H54 (cell line): ENCODE measurements at places on chromosomes 13 and 19.

DNA sequence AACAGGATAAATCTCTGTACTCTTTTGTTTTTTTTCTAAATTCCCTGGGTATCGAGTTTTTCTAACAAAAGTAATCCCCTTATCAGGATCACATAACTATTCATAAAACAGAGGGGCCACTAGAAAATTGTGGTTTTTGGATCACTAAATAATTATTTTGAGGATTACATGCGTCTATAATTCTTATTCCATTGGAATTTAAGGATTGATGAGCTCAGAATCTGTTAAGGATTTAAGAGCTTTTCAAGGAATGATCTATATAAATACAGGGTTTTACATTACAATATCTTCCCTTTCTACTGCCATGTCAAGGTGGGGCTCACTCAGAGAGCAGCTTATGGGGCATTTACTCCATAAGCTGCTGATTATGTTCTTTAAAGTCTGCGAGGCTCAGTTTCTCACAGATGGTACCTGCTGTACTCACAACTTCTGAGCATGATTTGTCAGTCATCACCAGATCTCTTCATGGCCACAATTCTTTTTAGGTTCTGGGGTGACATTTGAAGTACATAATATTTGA lies 449.8 kb downstream of the PCDH17 start:
- no peak for DNase-seq

DNA sequence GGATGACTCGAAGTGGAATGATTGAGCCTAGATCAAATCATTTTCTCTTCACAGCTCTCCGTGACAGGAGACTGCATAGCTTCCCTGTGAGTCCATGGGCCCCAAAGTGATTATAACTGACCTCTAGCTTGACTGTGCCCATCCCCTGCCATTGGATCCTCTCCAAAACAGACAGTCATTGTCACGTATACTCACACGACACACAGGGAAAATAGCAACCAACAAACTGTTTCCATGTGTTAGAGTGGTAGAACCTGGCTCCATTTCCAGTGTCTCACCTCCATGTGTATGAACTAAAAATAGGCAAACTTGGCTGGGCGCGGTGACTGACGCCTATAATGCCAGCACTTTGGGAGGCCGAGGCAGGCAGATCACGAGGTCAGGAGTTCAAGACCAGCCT lies 48.8 kb upstream of the NPAS1 start:
- DNase-seq = no peak

GRCh38 chr19:6060600-6061375 lies 49.5 kb downstream of the RFX2 start:
- DNase-seq = peak; percentile 63

DNA sequence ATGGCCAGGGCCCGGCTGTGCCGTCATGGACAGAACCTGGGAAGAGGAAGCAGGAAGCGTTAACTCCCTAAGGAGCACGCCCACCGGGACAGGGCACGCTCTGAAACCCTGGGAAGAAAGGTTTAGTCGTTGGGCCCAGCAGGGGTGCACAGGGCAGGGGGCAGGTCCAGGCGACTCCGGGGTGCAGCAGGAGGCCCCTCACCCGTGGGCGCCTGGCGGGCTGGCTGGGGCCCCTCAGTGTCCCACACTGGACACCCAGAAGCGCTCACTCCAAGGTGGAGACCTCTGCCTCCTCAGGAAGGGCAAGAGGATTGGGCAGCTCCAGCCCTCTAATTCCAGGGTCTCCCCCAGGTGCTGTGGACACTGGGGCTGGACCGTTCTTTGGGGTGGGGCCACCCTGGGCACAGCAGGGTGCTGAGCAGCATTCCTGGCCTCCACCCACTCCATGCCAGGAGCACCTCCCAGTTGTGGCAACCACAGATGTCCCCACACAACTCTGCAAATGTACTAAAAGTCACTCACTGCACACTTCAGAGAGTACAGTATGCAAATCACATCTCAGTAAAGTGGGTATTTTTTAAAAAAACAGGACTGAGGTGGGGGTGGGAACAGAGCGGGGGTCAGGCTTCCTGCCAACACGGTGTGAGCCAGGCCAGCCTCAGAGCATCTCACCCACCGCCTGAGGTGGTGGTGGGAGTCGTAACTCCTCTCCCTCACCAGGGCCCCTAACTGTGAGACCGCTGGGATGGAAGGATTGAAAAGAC lies 35.2 kb downstream of the PIP5K1C start:
- DNase-seq = no peak

- peak; percentile 98 for DNase-seq
Measured at GRCh38 chr19:1074544-1075283, 7.7 kb downstream of the ARHGAP45 start.

GRCh38 chr13:20053016-20053415 lies 94.5 kb downstream of the ZMYM2 start:
- no peak for DNase-seq

- no peak for DNase-seq
Measured at GRCh38 chr13:30240608-30241007, 66.7 kb downstream of the KATNAL1 start.

GRCh38 chr19:42555317-42555716 lies 27.0 kb upstream of the CEACAM1 start:
- no peak for DNase-seq

- no peak for DNase-seq
Measured at GRCh38 chr19:977058-977464, 7.1 kb upstream of the WDR18 start.

DNA sequence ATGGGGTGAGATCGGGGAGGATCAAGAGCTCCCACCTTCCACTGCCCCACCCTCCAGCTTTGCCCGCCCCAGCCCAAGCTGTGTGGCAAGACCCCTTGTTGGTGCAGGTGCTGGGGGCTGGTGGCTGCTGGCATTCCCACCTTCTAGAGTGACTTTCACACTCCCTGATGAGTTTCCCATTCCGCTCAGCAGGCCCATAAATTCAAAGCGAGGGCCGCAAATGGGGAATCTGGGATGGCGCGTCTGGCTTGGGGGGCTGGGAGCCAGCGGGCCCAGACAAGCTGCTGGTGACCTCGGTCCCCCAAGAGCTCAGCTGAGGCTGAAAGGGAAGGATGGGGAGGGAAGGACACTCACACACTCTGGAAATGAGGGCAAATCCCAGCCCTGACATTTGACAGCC lies 110.3 kb downstream of the GADD45B start:
- no peak for DNase-seq

DNA sequence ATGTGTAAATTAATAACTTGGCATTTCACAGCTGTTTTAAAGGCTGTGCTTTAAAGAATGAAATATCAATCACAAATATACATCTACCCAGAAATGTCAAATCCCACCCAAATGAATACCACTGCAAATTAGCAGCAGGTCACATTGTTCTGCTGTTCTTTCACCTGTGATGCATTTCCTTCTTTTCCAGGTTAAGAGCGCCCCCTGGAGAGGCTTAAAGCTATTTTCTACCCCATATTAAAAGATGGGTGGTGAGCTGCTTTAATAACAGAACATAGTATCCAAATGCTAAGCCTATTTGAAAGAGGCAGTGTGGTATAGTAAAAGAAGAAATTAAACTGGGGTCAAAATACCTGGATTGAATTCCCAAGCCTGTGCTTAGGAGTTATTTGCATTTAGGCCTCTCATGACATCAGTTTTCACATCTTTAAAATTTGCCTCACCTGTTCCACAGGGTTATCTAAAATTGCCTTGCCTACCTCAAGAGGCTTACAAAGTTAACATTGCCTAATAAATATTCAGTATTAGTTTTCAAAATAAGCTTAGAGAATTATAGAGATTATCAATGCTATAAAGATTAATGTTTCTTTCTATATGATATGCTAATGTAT lies 396.9 kb upstream of the SLITRK5 start:
- DNase-seq = peak; percentile 1

DNA sequence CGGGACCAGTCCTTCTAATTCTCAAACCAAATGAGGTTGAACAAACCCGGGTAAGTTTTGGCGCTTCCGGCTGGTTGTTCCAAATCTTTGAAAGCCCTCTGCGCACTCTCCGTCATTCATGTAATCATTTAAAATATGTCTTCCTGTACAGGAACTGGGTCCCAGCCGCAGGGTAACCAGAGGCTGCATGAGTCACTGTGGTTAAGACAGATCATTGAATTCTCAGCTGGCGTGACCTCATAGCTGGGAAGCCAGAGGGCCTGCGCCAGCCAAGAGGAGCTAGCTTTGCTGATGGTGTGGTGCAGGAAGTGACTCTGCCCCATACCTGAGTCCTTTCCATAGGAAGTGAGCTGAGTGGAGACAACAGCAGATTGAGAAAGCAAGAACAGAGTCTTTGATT lies 135.2 kb downstream of the TSHZ3 start:
- DNase-seq = peak; percentile 93

DNA sequence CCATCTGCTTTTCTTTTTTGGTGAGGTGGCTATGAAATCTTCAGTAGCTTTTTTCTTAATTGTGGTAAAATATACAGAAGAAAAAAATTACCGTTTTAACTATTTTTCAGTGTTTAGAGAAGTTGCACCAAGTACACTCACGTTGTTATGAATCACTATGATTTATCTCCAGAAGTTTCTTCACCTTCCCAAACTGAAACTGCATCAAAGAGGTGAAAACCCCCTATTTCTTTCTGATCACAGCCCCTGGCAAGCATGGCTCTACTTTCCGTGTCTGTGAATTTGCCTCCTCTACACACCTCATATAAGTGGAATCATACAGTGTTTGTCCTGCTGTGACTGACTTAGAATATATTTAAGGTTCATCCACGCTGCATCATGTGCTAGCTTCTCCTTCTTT lies 15.6 kb upstream of the SIGLEC10 start:
- no peak for DNase-seq

GRCh38 chr19:15248648-15249527 lies 16.6 kb upstream of the EPHX3 start:
- DNase-seq = peak; percentile 98

DNA sequence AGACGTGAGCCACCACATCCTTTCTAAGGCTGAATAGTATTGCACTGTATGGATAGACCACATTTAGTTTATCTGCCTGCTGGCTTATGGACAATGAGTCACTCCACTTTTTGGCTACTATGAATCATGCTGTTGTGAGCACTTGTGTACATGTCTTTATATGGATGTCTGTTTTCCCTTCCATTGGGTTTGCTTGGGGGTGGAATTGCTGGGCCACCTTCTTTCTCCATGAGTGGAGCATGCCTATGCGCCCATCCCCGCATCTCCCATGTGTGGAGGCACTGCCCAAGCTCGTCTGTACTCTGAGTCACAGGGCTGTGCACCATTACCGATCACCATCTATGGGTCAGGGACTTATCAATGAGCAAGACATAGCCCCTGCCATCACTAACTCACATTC lies 127.2 kb upstream of the GJB6 start:
- DNase-seq = peak; percentile 59

DNA sequence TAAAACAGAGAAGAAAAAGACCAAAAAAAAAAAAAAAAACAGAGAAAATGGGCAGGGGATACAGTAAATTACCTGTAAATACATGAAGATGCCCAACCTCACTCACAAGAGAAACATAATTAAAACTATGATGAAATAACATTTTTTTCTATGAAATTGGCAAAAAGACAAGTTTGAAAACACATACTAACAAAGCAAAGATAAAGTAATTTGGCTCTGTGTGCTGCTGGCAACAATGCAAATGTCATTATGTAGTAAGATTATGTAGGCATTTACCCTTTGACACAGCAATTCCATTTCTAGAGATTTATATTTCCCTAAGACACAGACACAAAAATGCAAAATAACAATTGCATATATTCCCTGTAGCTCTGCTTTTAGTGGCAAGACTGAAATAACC lies 20.2 kb downstream of the ZC3H13 start:
- no peak for DNase-seq

- DNase-seq = no peak
Measured at GRCh38 chr13:79307866-79308298, 98.2 kb downstream of the RBM26 start.

GRCh38 chr13:42048684-42049453 lies 421 bp downstream of the DGKH start:
- peak; percentile 63 for DNase-seq

DNA sequence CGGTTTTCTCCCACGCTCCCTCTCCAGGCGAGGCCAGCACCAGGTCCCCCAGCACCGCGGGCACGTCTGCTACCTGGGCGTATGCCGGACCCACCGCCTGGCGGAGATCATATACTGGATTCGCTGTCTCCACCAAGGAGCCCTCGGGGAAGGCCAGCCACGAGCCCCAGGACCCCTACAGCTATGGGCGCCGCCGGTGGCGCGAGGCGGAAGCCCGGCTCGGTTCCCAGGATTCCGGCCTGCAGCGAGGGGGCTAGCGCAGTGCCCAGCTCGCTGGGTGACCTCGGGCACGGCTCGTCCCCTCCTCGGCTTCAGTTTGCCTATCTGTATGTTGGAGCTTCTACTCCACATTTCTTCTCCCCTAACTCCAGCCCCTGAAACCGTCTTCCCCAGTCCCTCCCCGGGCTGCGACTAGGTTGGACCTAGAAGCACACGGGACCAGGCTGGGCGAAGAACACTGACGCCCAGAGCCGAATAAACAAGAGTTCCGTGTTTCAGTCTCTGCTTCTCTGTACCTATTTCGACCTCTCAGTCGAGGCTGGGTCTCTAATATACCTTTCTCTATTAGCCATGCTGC lies 749 bp upstream of the CPT1C start:
- no peak for DNase-seq

- DNase-seq = no peak
Measured at GRCh38 chr19:46624958-46625661, at the start of gene PTGIR. Gene PTGIR (minus strand): TSS chr19:46625089. CDS start chr19:46624225, 864 bp downstream.

- no peak for DNase-seq
Measured at GRCh38 chr19:39471756-39472536, 8.7 kb upstream of the TIMM50 start.

DNA sequence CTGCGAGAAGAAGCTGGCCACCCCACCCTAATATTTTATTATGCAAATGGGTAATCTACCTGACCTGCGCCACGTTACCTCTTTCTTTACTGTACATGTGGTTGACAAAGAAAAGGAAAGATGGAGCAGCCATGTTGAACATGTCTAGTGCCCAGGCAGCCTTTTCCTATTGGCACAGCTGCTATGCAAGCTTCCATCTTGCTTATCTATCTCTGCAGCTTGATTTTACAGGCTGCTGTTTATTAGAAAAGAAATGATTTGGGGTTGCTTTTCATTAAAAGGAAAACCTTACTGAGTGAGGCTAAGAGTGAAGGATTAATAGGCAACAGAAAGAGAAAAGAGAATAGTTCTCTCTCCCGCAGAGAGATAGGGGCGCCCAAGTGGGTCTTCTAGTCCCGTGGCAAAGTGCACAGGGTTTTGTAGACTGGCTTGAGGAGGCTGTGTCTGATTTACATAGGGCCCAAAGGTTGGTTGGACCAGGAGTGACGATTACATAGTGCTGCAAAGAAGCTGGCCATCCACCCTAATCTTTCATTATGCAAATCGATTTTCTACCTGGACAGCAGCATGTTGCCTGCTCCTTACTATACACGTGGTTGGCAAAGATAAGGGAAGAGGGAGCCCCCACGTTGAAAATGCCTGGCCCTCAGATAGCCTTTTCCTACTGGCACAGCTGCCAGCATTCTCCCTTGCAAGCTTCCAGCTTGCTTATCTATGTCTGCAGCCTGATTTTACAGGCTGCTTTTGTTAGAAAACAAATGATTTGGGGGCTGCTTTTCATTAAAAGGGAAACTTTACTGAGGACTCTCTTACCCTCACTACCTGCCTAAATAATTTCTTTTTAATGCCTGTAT lies 28.3 kb downstream of the OR10H4 start:
- DNase-seq = no peak

GRCh38 chr13:29925457-29926097 lies 75.2 kb upstream of the UBL3 start:
- DNase-seq = no peak

GRCh38 chr19:15247107-15248014 lies 15.1 kb upstream of the EPHX3 start:
- no peak for DNase-seq

GRCh38 chr19:47446534-47447469 lies 24.9 kb downstream of the SLC8A2 start:
- no peak for DNase-seq

GRCh38 chr19:50293263-50294004 lies 35.7 kb downstream of the KCNC3 start:
- no peak for DNase-seq

GRCh38 chr13:92225861-92226260 lies 827.4 kb downstream of the GPC5 start:
- no peak for DNase-seq
